ENCODE measurements at places on chromosomes 1 and 21.
A peak's percentile ranks its signal among the peaks of the same experiment; 100 is the strongest.

- DNase-seq = no peak
Observed at GRCh38 chr21:15001857-15002606, 62.8 kb downstream of the NRIP1 start.

- DNase-seq = no peak
Observed at GRCh38 chr21:46055863-46056281, 42.0 kb upstream of the COL6A2 start.

DNA sequence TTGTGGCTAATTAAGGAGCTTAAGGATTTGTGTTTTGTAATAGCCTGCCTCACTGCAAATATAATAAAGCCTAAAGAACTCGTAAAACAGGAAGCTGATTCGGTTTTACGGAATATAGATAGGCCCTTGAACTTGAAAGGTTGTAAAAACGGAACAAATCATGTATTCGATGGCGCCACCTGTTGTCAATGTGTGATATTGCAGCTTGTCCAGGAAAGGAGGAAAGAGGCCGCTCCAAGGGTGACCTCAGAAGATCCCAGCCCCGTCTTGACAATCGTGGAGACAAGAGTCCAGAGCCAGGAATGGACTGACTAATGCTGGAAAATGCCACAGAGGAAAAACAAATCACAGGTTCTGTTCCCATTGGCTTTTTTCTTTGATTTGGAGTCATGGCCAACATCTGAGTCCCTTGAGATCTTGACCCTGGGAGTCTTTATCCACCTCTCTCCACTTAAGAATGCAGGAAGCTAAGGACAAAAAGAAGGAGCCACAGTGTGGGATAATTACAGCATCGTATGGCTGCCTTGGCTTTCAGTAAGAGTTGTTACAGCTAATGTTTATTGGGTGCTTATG, 7.0 kb upstream of the IGSF21 start:
- DNase-seq = peak; percentile 50

DNA sequence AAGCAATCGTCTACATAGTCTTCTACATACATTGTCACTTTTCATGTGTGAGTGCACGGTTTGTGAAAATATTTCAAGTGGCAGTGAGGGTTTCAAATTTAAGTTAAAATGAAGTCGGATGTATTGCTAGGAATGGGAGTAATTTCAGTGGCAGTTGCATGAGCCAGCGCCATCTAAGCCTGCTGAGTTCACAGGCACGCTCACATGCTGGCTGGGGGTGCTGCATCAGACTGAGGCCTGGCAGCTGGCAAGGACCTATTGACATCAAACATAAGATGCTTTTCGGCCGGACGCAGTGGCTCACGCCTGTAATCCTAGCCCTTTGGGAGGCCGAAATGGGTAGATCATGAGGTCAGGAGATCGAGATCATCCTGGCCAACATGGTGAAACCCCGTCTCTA, 80.7 kb downstream of the UBE4B start:
- DNase-seq = no peak

GRCh38 chr1:47645151-47645550, 207.3 kb downstream of the FOXD2 start:
- no peak for DNase-seq

DNA sequence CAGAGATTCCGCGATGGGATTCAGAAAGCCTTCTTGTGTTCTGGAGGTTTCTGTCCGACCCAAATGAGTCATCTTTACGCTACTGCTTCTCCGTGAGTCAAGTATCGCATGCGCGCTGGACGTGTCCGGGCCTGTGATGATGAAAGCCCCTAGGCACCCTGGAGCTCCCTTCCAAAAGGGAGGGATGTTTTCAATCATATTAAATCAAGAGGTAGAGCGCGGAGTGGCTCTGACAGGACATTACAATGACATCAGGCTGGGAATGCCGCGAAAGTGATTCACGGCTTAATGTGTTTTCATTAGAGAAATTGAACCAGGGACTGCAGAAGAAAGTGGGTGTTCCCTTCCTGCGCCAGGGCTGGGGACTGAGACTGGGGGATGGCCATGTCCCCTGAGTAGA, 48.5 kb downstream of the AJAP1 start:
- DNase-seq = no peak

DNA sequence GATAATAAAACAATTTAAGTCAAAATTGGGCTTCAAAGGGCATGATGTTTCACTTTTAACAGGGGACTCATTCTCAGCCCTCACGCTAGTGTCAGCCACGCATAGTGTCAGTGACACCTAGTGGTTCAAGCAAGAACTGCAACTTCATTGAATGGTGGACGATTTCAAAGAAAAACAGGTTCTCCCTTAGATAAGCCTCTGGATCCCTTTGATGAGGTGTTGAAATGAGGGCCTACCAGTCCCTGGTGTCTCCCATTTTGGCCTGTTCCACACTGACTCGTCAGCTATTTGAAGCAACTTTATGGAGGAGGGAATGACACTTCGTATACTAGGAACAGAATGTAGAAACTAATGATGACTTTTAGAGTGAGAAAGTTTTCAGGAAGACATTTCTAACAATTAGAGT, 56.2 kb downstream of the FCRL5 start:
- peak; percentile 50 for DNase-seq

DNA sequence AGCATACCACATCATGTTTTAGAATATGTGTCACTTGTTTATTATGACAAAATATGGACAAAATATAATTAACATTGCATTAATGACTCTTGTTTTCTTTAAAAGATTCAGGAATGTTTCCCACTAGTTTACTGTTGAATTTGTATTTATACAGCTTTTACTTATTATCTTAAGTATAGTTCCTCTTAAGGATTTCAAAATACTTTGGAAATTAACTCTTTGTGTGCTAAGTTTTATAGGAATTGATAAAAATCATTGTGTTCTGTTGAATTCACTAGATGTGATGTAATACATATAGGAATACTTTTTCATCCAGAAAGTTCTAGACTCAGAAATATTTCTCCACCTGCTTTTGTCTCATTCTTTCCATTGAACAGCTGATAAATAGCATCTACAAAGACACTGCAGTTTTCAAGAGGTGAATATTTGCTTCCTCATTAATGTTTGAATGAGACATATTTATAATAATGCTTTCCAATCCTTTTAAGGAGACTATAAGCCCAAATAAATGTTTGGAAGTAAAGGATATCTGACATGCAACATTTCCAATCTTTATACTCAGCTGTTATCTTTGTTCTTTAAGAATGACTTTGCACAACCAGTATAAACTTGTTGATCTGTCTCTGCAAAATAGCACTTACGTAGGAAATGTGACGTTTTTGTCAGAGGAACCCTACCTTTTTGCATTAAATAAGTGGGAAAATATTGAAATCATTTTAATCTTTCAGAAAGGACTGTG, 38.4 kb upstream of the SAMSN1 start:
- DNase-seq = no peak

DNA sequence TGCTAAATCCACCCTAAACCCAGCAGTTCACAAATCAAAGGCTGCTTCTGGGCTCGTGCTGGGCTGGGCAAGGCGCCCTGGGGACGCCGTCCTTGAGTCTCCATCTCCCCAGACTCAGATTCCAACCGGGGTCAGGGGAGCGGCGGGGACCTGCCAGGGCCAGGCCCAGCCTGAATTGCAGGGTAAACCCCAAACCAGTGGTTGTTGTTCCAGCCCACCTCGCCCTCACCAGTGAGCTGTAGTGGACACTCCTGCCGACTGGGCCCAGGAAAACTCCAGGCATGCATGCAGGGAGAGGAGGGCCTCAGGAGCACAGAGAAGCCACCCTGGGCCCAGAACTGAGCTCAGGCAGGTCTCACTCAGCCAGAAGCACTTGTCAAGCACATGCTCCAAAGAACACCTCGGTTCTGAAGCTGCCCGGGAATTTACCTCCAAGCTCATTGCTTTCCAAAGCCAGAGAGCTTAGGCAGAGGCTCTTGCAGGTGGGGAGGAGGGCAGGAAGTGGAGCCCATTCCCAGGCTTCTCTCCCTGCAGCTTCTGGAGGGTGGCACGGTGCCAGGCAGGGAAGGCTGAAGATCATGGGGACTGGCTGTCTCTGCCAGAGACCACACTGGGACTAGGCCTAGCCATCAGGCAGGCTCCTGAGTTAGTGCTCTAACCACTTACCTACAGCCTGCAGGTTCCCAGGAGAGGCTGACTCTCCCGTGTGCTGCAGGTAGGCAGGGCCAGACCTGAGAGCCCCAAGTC, 437.0 kb downstream of the MATN1 start:
- DNase-seq = no peak

DNA sequence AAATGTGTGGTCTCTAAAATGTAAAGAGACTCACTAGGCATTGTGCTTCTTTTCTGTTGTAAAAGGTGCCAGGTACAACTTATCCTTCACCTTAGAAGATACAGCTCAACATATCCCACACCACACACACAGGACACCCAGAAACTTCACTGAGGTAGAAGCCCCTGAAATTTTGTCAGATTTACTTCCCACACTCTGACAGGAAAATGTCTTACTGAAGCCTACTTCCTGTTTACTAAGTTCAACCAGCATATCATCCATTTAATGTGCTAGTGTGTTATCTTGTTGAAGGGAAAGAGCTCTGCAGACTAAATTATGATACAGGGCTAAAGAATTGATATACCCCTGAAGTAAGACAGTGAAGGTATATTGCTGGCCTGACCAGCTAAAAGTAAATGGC, 39.9 kb upstream of the INSL5 start:
- no peak for DNase-seq

GRCh38 chr1:93447481-93448291, at the start of gene FNBP1L:
FNBP1L (plus strand) TSS chr1:93448118; CDS start chr1:93448282, 164 bp downstream.
- peak; percentile 77 for DNase-seq

DNA sequence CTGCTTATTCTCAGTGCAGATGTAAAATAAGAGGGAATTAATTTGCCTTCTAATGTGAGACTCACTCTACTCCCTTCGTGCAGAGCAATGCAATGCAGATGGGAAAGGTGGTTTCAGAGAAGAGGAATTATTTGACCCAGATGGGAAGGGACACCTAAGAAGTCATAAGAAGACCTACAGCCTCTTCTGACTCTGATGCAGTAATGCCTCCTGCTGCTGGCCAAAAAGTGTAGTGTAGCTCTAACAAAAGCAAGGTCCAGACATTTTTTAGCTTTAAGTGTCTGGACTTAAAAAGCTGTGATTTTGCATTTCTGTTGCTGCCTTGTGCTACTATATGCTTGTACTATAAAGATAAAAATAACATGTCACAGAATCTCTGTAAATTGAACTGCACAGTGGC, 501.4 kb downstream of the TTLL7 start:
- DNase-seq = no peak

DNA sequence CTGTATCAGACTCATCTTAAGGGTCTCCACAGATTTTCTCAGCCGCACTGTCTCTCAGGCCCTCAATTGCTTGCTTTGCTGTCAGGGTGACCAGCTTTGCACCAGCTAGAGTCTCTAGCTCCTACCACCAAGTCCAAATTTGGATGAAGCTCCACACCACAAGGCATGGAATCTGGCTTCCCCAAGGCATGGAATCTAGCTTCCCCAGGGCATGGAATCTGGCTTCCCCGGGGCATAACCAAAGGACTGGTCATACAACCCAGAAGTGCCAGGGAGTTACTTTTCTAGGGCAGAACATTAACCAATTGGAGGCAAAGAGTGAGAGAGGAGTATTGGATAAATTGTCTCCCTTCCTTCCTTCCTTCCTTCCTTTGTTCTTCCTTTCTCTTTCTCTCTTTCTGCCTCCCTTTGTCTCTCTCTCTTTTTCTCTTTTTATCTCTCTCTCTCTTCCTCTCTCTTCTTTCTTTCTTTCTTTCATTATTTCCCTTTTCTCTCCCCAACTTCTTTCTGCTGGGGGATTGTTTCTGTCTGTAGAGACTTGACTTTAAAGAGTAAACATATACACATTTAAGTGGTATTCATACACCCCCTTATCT, 76.9 kb upstream of the HAO2 start:
- DNase-seq = no peak
